ENCODE measurements at places on chromosomes 6 and 20.

- no peak for DNase-seq
Observed at GRCh38 chr6:16651871-16652270, 109.4 kb downstream of the ATXN1 start.

DNA sequence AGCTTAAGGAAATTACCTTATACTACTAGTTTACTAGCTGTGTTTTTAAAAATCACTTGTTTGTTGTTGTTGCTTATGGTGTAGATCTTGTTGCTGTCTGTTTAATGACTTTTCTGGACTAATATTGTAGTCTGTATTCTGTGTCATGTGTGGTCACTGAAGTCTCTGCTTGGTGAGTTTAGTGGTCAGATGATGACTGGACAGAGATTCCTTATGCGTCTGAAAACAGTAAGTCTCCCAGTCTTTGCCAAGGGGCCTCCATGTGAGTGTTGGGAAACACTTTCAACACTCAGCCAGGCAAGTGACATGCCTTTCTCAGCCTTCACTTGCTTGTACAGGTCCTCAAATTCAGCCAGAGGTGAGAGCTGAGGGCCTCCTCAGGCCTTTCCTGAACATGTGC, 256.9 kb upstream of the RNF24 start:
- DNase-seq, result no peak

GRCh38 chr6:162649271-162649670, 78.3 kb downstream of the PRKN start:
- no peak for DNase-seq

- peak; percentile 29 for DNase-seq
Observed at GRCh38 chr6:44004625-44005506, 122.4 kb downstream of the MRPL14 start.

- DNase-seq, result no peak
Observed at GRCh38 chr6:158161566-158162254, 6.4 kb downstream of the SERAC1 start.

DNA sequence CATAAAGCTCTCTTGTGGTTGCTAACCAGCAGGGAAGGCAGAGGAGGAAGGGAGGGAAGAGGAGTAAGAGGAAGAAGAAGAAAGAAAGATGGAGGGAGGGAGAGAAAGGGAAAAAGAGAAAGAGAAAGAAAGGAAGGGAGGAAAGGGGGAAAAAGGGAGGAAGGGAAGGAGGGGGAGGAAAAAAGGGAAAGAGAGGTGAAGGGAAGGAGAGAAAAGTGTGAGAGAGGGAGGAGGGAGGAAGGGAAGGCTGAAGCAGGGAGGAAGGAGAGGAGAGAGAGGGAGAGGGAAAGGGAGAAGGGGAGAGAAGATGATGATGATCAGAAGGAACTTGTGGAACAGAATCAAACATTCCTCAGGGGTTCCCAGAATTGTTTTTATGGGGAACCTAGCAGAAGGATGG, 57.5 kb upstream of the TOX2 start:
- no peak for DNase-seq

DNA sequence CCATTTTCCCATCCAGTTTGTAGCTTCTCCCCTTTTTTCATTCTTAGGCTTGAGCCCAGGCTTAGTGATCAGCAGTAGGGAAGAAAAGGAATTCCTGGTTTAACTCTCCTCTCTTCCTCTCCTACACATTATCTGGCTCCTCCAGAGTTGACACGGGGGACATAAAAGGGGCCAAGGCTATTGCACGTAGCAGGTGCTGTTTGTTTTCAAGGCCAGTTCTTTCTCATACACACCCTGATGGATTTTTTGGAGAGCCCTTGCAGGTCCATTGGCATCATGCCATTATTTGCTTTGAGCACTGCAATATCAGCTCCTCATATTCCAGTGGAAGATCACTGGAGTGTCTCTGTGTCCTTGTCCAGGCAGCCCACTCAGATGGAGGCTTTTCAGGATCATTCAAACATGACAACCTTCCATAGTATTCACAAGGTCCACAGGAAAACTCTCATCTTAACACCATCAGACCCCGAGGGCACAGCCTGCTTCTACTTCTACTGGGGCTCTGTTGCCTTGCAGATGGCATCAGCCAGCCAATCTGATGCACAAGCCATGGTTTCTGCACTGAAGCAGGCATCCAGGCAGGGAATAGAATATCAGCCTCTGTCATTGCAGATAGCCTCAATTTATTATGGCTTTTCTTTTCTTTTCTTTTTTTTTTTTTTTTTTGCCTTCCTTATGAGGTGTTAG, 18.8 kb downstream of the PLCB4 start:
- no peak for DNase-seq

- DNase-seq, result no peak
Observed at GRCh38 chr6:52457096-52457495, 37.0 kb downstream of the EFHC1 start.

Measured in activated CD4-positive, alpha-beta T cell treated with anti-CD3 and anti-CD28 coated beads for 36 hours (primary cell).